Right lobe of liver (tissue), 6 donors: ENCODE measurements at places on chromosomes 3 and 15. TPM values are rescaled to one million over a fixed set of nuclear protein-coding genes. Genes with fewer than 3 reads are reported as not detected.
A peak's percentile ranks its signal among the peaks of the same experiment; 100 is the strongest.

DNA sequence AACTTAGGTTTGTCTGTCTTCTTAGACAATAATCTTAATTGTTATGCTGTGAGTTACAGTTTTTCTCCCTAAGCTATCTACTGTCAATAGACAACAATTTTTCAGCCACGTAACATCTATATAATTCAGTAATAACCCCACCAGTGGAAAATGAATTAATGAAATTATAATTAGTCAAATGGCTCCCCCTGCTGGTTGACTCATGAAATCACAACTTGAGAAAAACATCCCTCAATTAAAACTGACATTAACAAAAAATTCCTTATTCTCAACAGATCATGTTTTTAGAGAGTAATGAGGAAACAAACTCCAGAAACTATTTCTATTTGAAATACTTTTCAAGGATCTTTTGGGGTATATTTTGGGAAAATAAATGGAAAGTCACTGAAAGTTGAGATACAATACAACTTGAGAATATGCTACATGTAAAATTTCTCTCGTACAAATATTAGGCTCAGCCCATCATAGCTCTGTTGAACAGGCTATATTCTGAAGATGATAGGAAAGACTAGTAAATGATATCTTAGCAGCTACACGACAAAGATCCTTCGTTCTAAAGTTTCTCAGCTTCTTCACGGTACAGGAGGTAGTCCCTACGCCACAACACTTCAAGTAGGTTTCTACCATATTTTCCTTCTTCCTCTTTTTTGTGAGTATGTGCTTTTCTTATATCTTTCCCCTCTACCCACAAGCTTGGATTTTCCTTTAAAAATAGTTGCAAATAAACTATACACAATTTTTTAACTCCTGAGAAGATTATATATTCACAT, 20.7 kb downstream of the PPP1R2 start:
- DNase-seq = no peak
- H3K36me3 ChIP-seq = peaks cover 15% of the 10 kb centered on the region
- no peaks in the 10 kb centered on the region for H3K27me3 ChIP-seq

DNA sequence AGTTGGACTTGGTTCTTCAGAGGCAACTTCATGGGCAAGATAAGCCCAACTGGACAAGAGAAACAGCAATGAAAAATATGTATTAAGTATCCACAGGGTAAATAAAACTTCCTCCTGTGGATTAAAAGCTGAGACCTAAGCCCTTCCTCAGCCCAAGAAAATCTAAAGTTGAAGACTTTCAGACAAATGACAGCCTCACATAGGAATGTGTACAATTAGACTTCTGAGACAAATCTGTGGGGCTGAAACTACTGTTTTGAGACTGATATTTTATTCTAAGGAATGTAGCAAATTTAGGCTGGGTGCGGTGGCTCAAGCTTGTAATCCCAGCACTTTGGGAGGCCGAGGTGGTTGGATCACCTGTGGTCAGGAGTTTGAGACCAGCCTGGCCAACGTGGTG, 74.2 kb upstream of the IL12A start:
- DNase-seq = no peak
- H3K36me3 ChIP-seq = no peaks in the 10 kb centered on the region
- peaks cover 7% of the 10 kb centered on the region for H3K4me1 ChIP-seq

Gene SERINC4
- total RNA-seq = not detected

DNA sequence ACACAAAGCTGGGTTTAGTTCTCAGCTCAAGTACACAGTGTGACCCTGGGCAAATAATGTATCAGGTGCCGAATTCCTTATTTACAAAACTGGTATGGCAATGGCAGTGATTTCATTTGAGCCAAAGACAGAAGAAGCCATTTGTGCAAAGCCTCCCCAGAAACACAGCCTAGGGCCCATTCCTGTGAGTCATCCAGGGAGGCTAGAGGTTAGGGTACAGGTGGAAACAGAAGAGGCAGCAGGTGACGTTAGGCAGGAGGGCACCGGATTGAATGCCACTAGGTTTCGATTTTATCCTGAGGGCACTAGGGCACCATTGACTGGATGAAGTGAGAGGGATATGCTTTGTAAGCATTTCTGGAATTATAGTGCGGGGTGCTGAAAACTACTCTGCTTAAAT, 766.9 kb upstream of the NR2F2 start:
- no peak overlapping the region for H3K4me3 ChIP-seq
- H3K27ac ChIP-seq = no peak overlapping the region

DNA sequence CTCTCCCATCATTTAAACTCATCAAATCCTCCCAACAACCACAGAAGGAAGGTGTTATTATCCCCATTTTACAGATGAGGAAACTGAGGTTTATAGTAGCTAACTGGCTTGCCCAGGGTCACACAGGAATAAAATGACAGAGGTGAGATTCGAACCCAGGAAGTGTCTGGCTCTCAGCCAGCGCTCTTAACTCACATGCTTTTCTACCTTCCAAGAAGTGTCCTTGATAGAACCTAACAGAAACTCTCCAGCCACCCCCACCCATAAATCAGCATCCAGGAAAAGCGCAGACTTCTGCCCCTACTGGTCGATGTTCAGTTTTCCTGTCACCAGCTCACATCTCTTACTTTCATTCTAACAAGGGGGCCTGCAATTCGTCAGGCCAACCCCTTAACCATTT, 51.7 kb downstream of the SPATA12 start:
- H3K27ac ChIP-seq = no peak overlapping the region
- DNase-seq = no peak
- H3K27me3 ChIP-seq = no peaks in the 10 kb centered on the region

Gene ASB14
- not detected for total RNA-seq

Gene ZNF609
- 13.2 TPM for total RNA-seq

- H3K27ac ChIP-seq = peak overlapping the region; percentile 89
- peaks cover 15% of the 10 kb centered on the region for H3K4me1 ChIP-seq
- H3K36me3 ChIP-seq = no peaks in the 10 kb centered on the region
- H3K4me3 ChIP-seq = peak overlapping the region; percentile 79
These were observed 610 bp upstream of the SATB1 start for GRCh38 chr3:18425641-18426257.

GRCh38 chr15:40314723-40315276, 7.1 kb upstream of the PLCB2 start:
- no peaks in the 10 kb centered on the region for H3K36me3 ChIP-seq
- no peak overlapping the region for H3K4me3 ChIP-seq
- H3K27me3 ChIP-seq = no peaks in the 10 kb centered on the region
- H3K4me1 ChIP-seq = no peaks in the 10 kb centered on the region
- no peak overlapping the region for H3K27ac ChIP-seq

GRCh38 chr3:88988906-88989305, 118.5 kb upstream of the EPHA3 start:
- no peaks in the 10 kb centered on the region for H3K36me3 ChIP-seq
- no peak overlapping the region for H3K27ac ChIP-seq
- no peaks in the 10 kb centered on the region for H3K27me3 ChIP-seq
- DNase-seq = no peak
- no peaks in the 10 kb centered on the region for H3K4me1 ChIP-seq
